Activated naive CD4-positive, alpha-beta T cell treated with anti-CD3 and anti-CD28 coated beads, Interleukin-2, amount 50 U/mL, for 72 hours (primary cell): ENCODE measurements at places on chromosomes 11 and 22. TPM values are rescaled to one million over a fixed set of nuclear protein-coding genes. Genes with fewer than 3 reads are reported as not detected.

APOL4 gene
- 0.18 TPM for total RNA-seq

OR51T1 gene
- total RNA-seq: not detected

NRGN gene
- total RNA-seq: 12.0 TPM

GRCh38 chr11:85279267-85279666, 347.9 kb downstream of the DLG2 start:
- no peak for DNase-seq

GRCh38 chr22:44879301-44879680, 126.9 kb downstream of the ARHGAP8 start:
- no peak for DNase-seq

GRCh38 chr11:102168481-102168880, 58.2 kb downstream of the YAP1 start:
- DNase-seq: no peak
